GM12892 (cell line): ENCODE measurements at places on chromosomes 2 and 18.

DNA sequence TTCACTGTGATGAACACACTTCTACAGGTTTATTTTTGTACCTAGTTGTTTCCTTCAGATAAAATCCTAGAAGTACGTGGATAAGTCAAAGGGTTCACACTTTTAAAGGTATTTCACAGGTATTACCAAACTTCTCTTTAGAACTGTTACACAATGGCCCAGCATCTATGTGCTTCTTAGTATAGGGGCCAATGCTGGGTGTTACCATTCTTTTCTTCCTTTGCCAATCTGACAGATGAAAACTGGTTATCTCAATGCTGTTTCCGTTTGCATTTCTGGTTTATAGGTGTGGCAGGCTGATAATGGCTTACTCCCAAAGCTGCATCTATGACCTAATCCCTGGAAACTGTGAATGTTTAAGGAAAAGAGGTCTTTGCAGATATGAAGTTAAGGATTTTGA is 2.8 kb upstream of the TCF7L1 start:
- DNase-seq: no peak

DNA sequence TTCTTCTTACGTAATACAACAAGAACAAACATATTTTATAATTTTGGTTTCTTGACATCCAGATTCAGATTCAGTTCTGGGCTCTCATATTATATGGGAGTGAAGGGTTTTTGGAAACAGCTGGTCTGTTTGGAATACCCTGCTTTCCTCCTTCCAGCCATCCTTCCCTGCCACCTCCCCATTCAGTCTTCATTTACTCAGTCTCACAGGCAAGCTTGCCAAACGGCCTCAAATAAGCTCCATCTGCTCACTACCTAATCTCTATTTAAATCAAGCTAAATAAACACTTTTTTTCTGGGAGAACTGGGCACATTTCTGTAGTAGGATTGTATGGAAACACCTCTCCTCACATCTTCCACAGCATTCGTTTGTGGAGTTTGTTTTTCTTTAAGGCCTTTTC is 147.5 kb downstream of the RND3 start:
- DNase-seq: no peak

DNA sequence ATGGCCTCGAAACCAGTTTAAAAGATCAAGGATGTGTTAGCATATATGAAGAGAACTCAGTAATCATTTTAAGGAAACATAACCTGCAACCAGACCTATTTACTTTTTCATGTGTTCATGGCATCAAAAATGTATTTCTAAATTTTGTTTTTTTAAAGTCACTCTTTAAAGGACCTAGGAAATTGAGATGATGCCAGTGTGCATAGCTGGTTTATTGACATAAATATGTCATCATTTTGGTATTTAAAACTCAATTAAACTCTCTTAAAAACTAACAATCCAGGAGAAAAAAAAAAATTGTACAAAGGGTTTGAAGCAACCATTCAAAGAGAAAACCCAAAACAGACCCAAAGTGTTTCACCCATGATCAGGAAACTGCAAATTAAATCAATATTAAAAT is 198.9 kb upstream of the RND3 start:
- DNase-seq: no peak

DNA sequence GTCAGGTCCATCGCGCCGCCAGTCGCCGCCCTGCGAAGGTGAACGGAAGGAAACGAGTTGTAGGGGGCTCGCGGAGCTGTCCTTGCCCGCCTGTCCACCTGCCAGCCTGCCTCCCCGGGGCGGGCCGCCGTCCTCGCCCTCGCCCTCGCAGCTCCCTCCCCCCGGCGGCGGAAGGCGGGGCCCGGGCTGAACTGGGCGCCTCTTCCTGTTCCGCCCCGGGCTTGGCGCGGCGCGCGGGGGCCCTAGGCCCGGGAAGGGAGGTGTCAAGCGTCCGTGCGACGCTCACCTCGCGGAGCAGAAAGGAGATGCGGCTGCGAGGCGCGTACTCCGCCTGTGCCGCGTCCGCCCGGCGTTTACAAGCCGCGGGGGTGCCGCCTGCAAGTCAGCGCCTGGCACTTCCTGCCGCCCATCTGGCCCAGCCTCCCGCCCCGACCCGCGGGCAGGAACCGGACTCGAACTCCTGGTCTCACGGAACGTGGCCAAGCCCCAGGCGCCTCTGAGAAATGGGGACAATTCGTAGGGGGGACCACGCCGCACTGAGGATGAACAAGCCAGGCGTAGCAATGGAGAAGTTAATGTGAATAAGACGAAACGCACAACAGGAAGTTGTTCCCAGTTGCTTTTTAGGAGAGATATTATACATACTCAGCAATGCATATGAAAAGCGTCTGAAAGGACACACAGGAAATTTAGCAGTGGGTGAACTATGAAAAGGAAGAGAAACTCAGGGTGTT is at the start of gene CNPPD1:
Gene CNPPD1, minus strand, starts transcription at position 108 of the 734 bp plus-strand sequence. Its CDS starts 97 bp downstream, at position 11.
- DNase-seq: peak; percentile 87

- DNase-seq: no peak
Measured at GRCh38 chr2:216408426-216409290, 3.6 kb upstream of the SMARCAL1 start.

DNA sequence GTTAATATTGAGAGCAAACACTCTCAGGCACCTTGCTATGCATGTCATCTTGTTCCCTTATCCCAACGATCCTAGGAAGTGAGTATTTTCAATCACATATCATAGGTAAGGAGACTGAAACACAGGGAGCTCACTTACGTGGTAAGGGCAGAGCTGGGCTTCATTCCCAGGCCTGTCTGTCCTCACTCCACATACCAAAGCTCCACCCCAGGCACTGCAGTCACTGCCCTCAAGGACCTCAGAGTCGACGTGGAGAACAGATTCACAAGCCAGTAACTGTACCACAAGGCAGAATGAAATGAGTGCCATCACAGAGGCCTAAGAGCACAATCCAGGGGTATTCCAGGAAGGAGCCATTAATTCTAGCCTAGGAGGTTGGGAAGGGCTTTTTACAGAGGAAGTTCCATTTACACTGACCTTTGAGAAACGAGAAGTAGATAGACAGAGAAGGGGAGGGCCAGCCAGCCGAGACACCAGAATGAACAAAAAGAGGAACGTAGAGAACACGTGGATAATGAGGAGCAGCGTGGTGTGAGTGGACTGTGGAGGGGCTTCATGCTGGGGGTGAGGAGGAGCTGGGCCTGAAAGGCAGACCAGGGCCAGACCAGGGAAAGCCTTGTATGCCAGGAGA is 48.6 kb downstream of the KIAA2012 start:
- no peak for DNase-seq

- no peak for DNase-seq
Measured at GRCh38 chr18:63477200-63477599, 442 bp downstream of the SERPINB5 start.

- no peak for DNase-seq
Measured at GRCh38 chr2:66189553-66189952, 245.4 kb upstream of the MEIS1 start.

DNA sequence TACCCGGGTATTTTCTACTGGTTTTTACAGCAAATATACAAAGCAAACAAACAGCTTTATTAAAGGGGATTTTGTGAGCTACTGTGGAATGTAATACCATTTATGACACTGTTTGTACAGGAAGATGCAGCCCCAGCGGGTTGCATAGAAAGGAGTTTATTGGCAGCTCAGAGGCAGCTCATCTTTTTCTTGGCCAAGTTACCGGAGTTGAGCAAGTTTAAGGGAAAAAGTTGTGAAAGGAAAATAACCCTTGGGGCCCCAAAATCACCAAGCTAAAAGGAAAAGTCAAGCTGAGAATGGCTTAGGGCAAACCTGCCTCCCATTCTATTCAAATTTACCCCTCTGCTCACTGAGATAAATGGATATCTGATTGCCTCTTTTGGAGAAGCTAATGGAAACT is 60.8 kb downstream of the MOB4 start:
- DNase-seq: no peak

DNA sequence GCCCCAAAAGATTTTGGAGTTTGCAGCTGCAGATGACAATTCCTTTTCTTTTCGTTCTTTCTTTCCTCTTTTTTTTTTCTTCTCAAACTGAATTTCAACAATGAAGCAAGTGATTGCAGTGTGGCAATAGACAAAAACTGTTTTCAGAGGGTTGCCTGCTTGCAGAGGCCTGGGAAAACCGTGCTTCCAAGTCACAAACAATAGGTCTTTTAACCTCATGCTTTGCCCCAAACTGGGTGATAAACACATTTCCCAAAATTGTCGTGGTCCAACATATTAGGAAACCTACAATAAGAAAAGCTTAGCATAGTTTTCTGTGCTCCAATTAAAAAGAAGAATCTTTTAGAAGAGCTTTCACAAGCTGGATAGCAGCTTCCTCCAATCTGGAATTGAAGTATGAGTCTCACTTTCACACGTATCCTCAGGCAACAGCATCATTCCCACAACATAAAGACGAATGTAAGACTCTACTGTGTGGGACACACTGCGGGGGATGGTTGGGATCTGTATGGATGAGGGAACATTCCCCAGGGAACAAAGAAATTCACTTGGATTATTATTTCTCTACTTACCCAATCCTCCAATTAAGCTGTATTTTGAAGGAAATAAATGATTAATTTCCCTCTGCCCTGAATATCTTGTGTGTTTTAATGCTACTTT is 656.1 kb downstream of the RNF144A start:
- DNase-seq: no peak

DNA sequence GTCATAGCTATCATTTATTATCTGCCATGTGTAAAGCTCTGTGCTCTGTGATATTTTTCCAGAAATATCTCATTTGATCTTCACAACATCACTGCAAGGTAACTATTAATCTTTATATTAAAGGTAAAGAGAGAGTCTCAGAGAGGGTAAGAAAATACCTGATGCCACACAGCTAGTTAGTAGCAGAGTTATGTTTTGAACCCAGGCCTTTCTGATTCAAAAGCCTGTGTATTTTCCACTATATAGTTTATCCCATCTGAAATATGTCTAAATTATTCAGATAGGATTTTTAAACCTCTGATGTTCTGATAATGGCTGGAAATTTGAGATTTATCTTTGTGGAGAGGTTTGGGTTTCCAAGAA is 10.1 kb downstream of the INPP1 start:
- no peak for DNase-seq

DNA sequence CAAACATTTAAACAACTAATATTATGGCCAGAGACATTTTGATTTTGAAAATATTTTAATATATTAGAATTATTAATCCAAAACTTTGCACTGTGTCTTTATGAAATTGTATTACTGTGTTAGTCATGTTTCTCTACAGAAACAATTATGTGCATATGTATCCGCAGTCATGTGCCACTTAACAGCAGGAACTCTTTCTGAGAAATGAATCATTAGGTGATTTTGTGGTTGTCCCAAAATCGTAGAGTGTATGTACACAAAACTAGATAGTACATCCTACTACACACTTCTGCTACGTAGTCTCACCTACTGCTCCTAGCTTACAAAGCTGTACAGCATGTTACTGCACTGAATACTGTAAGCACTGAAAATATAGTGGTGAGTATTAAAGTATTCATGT is 479.2 kb upstream of the DSEL start:
- DNase-seq: no peak

- no peak for DNase-seq
Measured at GRCh38 chr2:48531141-48531648, 1.2 kb downstream of the STON1 start.

GRCh38 chr2:21643180-21643579 is 519.4 kb downstream of the TDRD15 start:
- DNase-seq: no peak

DNA sequence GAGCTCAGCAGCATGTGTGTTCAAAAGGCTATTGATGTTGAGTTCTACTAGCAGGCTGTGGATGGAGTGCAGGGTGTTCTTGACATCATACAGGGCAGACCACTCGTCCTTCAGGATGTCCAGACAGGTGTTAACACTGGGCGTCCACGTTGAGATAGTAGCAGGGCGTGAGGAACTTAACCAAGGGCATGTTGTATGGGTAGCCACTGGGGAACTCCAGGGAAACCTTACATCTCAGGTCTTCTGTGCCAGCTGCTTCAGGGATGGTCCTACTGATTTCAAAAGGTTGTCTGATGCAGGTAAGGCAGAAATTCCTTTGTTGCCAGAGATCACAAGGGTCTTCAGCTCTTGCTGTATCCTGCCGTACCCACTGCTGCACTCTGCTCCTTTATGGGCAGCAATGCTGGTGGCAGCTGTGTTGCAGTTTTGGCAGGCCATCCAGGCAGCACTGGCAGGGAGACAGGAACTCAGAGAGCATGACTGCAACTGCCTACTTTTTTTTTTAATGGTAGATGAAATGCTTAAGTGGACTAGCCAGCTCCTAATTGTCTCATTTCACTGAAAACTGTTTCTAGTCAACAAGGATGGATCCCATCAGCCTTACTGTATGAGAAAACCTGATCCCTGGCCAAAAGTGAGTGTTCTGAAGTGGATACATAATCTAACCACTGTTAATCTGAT is 32.4 kb upstream of the RBBP8 start:
- no peak for DNase-seq

DNA sequence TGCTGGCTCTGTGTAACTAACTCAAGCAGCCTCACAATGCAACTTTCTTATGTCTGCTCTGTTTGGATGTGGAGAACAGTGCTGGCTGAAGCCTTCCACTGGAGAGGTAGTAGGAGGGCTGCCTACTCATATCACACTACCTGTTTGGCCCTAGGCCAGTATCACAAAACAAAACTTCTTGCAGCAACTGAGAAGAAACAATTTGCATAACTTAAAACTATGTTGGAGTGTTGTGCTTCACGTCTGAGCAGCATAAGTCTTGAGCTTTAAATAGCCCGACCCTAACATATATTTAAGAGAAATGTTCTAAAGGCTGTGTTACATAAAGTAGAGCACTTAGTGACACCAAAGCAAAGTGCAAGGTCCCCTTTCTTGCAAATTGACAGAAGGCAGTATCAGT is 204.9 kb upstream of the ACVR2A start:
- DNase-seq: no peak

DNA sequence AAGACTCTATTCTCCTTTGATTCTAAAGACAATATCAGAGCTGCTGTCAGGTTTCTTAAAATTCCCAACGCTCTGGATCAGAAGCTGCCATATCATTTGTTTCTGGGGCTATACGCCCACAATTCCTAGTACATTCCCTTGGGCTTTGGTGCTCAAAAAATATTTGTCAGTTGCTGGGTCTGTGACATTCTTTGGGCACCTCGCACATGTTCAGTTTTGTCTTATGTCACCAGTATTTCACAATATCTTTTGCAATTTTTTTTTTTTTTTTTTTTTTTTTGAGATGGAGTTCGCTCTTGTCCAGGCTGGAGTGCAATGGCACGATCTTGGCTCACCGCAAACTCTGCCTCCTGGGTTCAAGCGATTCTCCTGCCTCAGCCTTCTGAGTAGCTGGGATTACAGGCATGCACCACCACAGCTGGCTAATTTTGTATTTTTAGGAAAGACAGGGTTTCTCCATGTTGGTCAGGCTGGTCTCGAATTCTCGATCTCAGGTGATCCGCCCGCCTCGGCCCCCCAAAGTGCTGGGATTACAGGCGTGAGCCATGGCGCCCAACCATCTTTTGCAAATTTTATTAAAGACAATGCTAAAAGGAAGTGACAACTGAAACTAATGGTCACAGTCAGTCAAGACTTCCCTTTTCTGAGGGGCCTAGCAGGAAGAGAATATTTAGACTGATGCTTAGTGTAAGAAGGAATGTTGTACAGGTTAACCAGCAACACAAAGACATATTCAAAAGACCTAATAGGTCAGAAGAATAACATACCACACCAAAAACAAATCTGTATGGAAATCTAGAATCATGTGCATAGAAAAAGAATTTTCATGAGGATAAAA is 6.8 kb downstream of the ZNF397 start:
- no peak for DNase-seq
